ENCODE measurements at places on chromosomes 1 and 21.

- DNase-seq: no peak
Observed at GRCh38 chr1:39800471-39800835, 11.8 kb upstream of the BMP8B start.

DNA sequence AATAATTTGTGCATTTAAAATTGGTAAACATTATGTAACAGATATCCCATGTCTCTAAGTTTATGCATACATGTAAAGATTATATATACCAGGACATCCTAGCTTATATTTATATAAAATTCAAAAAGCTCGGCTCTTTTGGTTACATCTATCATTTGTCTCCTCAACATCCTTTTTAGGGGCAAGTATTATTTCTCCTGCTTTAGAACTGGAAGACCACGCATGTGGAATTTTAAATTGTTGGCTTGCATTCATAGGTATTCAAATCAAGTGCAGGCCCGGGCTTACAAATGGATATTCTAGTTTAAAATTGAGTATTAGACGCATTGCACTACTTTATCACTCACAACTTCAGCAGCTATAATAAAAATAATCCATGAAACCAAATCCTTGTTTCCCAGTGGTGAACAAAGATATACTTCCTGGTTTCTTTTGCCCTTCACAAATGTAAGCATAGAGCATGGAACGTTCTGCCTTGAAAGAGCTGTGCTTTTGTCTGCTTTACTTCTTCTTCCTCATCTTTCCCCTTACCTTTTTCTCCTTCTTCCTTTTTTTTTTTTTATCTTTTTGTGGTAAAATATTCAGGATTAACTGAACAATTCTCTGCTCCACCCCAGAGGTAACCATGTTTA is 57.1 kb downstream of the DDAH1 start:
- no peak for DNase-seq

GRCh38 chr1:87683196-87683956 is 354.7 kb downstream of the LMO4 start:
- no peak for DNase-seq

- DNase-seq: no peak
Observed at GRCh38 chr21:29616209-29616751, 317.6 kb downstream of the BACH1 start.

DNA sequence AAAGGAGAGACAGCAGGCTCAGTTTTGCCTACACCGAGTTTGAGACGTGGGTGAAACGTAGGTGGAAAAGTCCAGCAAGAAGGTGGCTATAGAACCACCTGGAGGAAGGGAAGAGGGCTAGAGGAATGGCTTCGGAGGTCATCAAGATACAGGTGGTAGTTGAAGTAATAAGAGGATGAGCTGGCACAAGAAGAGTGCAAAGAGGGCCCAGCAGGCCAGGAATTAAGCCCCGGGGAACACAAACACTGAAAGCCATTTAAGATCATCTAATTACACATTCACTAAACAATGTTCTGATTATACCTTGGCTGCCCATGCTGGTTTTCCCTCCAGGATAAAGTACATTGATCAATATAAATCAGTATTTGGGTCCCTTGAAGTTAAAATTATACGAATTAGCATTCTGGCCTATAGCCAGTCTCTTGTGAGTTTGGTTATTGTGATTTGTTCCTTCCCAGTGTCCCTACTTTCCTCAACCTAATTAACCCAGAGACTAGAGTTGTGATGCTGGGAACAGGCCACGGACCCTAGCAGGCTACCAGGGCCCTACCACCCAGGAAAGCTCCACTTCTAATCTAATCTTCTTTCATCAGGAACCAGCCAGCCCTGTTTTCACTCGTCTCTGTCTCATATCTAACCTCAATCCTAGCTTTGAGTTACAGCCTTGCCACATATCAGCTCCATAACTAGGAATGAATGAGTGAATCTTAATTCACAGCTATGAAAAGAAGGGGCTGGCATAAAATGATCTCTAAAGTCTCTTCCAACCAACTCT is 26.4 kb upstream of the PPP1R15B start:
- DNase-seq: no peak

- no peak for DNase-seq
Observed at GRCh38 chr1:172292840-172293239, 127.6 kb upstream of the C1orf105 start.

GRCh38 chr1:83999316-83999819 is 436 bp upstream of the TTLL7 start:
- peak; percentile 75 for DNase-seq

DNA sequence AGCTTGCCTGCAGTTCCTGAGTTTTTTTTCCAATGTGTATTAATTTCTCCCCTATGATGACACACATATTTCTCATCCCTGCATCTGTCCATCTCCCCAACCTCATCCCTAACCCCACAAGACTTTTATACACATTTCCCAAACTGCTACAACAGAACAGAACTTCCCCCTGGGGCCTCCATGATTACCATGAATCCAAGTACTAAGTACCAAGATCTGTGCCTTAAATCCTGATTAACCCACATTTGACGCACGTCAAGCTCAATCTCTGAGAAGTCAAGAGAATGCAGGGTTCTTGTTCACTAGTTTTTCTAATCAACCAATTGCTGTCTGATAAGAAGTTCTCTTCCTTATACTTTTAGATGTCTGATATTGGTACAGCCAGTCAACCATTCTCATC is 9.7 kb downstream of the HMGN1 start:
- DNase-seq: no peak

GRCh38 chr1:3495776-3496745 is 41.6 kb downstream of the ARHGEF16 start:
- DNase-seq: no peak

GRCh38 chr1:15609631-15610030 is 7.6 kb upstream of the DDI2 start:
- no peak for DNase-seq

DNA sequence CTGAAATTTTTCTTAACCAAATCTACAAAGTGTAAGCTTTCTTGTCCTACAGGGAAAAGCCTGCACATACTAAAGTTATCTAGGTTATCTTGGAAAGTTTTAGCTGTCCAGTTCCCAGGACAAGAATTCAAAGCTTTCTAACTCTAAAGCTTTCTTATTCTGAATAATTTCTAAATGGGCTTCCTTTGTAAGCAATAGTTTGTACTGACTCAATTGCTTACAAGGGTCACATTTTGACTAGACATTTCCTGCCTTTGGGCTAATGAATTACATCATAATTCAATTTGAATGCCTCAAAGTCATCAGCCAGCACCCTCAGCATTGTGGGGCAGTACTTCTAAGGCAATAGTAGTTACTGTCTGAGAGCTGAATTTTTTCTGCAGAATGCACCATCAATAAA is 223.0 kb downstream of the LTN1 start:
- no peak for DNase-seq

- DNase-seq: no peak
Observed at GRCh38 chr1:239516579-239516978, 130.2 kb downstream of the CHRM3 start.

DNA sequence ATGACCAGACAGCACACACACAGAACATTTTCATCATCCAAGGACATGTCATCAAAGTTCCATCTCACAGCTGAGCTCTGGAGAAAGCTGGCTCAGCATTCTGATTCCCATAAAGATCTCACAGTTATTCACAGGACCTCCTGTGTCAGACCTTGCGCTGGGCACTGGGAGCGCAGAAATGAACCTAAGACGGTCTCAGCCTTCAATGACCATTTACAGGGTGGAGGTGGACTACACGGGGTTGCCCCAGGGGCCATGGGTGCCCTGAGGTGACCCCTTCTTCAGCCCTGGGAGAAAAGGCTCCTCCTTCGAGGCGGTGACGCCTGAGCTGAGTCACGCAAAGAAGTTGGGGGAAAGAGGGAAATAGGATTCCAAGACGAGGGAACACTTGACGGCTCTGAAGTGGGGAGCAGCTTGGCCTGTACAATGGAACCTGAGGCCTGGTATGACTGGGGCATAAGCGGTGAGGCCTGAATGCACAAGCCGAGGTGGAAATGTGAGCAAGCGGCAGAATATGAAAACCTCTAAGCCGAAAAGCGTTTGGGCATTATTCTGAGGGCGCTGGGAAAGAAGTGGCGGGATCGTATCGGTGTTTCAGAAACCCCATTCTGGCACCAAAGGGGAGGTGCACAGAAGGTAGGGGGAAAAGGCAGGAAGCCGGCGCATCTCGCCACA is 797 bp downstream of the CC2D1B start:
- DNase-seq: no peak

DNA sequence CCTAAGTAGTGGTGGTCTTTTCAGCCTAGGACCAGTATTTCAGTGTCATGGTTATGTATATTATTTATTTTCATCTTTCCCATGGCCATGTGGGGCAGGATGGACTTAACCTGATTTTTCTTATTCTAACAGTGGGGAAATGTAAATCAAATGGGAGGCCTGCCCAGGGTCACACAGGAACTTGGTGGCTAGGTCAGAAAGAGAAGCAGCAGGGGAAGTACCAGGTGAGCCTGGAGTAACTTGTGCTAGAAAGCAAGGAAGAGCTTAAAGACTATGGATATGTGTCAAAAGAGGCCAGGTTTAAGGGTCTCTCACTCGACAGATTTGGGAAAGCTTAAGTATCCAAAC is 936 bp downstream of the ZFP69B start:
- peak; percentile 13 for DNase-seq

GRCh38 chr1:87495147-87495546 is 166.5 kb downstream of the LMO4 start:
- DNase-seq: no peak
